ENCODE measurements at places on chromosomes 2 and 18. TPM values are rescaled to one million over a fixed set of nuclear protein-coding genes. Genes with fewer than 3 reads are reported as not detected.

Gene LIPG
- total RNA-seq: 8.4 TPM

Gene MC2R
- total RNA-seq: not detected

Gene WNT6
- not detected for total RNA-seq

Gene MCM6
- 111 TPM for total RNA-seq

Gene EPHA4
- 34.4 TPM for total RNA-seq

Gene RNF149
- 26.8 TPM for total RNA-seq

Gene TMEM185B
- total RNA-seq: 34.5 TPM

Gene MALL
- total RNA-seq: 0.24 TPM

Gene SERPINB10
- not detected for total RNA-seq

Gene REEP1
- 4.8 TPM for total RNA-seq

Gene UGT1A5
- total RNA-seq: not detected

Gene TEKT4
- not detected for total RNA-seq

Gene NAGK
- total RNA-seq: 64.2 TPM

Gene RTP5
- not detected for total RNA-seq

Gene DHRS9
- total RNA-seq: not detected

Gene LYPD6B
- total RNA-seq: not detected
